ENCODE measurements at places on chromosomes 3 and 15.
A peak's percentile ranks its signal among the peaks of the same experiment; 100 is the strongest.

DNA sequence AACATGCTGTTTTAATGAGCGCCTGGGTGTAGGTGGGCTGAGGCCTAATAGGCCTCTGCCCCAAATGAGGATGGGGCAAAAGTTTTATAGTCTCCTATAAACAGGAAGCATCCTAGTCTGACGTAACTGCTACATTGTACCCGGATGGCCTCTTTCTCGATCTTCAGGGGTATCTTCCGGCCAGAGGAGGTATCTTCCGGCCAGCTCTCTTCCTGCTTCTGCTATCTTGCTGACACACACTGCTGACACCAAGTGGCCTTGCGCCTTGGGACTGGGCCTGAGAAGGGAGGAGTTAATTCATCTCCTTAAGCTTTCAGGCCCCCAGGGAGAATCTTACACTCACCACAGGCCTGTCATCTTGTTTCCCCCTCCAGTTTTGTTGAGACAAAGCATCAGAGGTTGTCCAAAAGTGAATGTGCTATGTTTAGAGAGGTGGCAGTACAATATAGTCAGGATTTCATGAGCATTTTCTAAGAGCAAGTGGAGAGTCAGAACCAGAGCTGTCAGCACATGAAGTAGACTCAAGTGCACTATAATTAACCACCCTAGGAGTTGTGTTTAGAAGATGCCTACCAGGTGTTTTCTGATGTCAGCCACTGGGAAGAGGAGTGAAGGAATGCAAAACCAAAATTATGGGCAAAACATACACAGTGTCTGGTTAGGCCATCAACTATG is 15.6 kb upstream of the IGSF10 start:
- DNase-seq = no peak

- no peak for DNase-seq
Measured at GRCh38 chr3:160126051-160126450, 99.2 kb upstream of the C3orf80 start.

- DNase-seq = peak; percentile 92
Measured at GRCh38 chr3:61560517-61561373, 626 bp upstream of the PTPRG start.

- no peak for DNase-seq
Measured at GRCh38 chr3:187084126-187084525, 55.2 kb downstream of the RPL39L start.

- DNase-seq = no peak
Measured at GRCh38 chr3:51948016-51948580, 5.9 kb downstream of the PARP3 start.

- no peak for DNase-seq
Measured at GRCh38 chr15:45458746-45459403, 63.7 kb downstream of the SLC30A4 start.

GRCh38 chr3:59677747-59678702 is 628.2 kb upstream of the CFAP20DC start:
- no peak for DNase-seq

GRCh38 chr3:183818706-183819624 is 6.4 kb downstream of the MAP6D1 start:
- DNase-seq = no peak

Data from mesenteric fat pad (tissue), 1 donor.